ENCODE measurements at places on chromosomes 1 and 21.

DNA sequence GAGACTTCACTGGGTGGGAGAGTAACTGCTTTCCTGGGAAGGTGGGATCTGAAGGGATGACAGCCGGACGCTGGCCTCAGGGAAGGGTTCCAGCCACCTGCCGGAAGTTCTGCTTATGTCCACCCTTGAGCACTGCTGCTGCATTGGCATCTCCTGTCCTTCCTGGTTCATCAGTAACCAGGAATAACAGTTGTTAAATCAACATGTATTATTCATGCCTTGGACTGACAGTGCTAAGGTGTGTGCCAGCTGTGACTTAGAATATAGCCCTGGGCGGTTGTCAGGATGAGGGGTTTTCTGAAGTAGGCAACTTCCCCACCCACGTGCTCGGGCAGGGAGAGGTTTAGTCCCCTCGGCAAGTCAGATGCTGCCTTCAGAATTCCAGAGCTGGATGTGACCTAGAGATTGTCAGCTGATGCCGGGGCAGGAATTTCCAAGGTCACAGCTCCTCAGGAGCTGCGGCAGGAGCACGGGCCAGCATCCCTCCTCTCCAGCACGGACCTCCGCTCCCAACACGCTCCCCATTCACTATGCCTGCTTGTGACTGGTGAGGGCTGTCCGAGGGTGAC is 17.9 kb downstream of the CLDN14 start:
- DNase-seq: no peak

- DNase-seq: peak; percentile 36
These were observed 8.1 kb downstream of the TDRD5 start for GRCh38 chr1:179599623-179600249.

DNA sequence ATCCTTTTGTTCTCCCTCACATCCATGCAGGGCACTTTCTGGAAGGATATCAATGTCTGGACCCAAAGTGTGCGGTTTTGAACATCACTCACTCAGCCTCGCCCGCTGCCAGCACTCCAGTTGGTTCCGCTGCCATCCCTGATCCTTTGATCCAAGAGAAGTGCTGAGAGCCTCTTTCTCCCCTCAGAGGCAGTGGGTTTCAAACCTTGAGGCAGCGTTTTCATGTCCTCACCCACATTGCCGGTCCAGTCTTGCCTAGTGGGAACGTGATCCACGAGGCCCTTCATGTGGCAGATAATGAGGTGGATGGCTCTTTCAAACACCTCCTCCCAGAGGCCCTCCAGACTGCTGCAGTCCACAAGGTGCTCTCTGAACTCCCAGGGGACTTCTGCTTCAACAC is 122.2 kb downstream of the ACTL8 start:
- no peak for DNase-seq

GRCh38 chr21:37566790-37567615 is 200.4 kb downstream of the DYRK1A start:
- DNase-seq: no peak

GRCh38 chr1:5098981-5099385 is 444.6 kb downstream of the AJAP1 start:
- no peak for DNase-seq

DNA sequence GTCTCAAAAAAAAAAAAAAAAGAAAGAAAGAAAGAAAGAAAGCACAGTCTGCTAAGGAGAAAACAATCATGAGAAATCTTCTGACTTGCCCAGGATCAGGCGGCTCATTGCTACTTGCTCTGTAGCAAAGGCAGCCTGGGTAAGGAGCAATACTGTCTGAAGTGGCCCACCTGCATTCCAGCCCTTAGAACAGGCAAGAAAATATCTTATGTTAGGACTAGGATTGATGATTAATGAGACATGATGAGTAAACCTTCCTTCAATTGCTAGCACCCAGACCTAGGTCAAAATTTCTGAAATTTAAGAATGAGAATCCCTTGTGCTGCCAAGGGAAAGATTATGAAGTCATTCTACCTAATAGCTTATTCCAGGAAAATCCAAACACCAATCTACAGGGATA is 140.8 kb downstream of the DSCAM start:
- DNase-seq: no peak

- no peak for DNase-seq
These were observed 14.1 kb downstream of the FBXO2 start for GRCh38 chr1:11640101-11640500.

DNA sequence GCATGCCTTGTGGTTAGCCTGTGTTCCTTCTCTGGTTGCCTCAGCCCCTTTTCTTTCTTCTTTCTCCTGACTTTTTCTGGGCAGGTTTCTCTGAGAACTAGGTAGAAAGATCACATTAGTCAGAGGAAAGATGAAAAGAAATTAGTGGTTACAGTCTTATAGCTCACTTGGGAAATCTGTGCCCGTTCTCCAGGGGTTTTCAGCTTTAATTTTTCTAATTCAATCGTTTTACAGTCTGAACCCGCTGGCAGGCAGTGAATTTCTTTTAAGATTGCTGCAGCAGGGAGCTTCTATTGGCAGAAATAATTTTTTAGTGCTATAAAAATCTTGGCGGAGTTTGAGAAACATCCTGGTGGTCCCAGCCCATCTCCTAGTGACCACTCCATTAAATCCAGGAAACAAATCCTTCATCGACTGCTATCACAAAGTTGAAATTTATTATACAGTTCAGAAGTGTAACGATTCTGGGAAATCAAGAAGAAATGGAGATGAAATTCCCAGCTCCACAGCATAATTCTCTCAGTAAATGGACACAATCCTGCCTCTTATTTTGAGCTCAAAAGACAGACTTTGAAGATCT is 113.1 kb downstream of the PCP4 start:
- DNase-seq: no peak

DNA sequence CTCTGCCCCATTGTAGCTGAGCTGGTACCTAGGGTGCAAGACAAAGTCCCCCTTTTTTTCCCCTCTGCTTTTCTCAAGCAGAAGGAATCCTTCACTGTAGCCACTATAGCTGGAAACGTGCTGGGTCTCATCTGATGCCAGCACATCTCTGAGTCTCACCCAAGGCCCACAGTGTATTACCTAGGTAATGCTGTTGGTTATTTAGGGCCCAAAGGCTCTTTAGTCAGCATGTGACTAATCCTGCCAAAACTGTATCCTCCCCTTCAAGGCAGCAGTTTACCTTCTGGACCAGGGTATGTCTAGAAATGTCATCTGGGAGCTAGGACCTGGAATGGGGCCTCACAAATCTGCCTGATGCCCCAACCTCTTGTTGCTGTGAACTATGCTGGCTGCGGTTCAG is 423.4 kb downstream of the NUF2 start:
- no peak for DNase-seq

DNA sequence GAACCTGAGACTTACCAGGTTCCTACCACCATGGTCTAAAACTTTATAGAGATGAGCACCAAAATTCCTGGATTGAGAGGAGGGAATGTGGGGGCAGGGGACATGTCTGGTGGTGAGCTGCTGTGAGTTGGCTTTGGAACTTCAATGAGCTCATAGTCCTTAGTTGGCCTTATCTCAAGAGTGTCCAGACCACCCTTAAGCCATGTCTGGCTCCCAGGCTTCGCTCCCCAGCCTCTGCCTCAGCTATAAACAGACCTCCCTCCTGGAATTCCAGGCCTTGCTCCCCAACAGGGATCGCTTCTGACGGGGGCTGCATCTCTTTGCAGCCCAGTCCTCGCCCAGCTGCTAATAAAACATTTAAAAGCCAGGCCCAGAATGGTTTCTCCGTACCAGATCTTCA is 19.5 kb downstream of the ATF3 start:
- no peak for DNase-seq

DNA sequence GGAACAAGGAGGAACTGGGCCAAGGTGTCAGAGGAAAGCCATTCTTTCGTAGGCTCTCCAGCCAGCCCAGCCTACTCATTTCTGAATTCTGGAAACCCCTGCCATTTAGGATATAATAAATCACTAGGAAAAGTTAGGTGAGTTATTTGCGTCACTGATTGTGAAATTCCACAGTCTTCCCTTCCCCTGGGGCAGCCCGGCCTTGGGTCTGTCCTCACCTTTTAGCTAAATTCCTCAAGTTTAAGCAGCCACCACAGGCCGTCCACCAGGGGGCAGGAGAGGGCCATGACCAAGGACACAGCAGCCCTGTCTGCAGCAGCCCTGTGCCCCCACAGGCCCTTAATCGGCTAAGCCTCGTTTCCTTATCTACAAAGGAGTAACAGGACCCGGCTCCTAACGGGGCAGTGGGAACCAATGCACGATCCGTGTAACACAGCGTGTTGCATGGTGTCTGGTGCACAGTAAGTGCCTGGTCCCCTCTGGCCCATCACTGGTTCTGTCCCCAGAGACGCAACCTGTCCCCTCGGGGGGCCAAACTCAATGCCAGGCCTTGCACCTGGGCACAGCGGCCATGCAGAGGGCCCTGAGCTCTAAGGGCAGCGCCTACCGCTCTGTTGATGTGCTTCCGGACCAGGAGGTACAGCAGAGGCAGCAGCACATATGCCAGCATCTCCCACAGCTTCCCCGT is 18.1 kb downstream of the GPR157 start:
- DNase-seq: peak; percentile 88

DNA sequence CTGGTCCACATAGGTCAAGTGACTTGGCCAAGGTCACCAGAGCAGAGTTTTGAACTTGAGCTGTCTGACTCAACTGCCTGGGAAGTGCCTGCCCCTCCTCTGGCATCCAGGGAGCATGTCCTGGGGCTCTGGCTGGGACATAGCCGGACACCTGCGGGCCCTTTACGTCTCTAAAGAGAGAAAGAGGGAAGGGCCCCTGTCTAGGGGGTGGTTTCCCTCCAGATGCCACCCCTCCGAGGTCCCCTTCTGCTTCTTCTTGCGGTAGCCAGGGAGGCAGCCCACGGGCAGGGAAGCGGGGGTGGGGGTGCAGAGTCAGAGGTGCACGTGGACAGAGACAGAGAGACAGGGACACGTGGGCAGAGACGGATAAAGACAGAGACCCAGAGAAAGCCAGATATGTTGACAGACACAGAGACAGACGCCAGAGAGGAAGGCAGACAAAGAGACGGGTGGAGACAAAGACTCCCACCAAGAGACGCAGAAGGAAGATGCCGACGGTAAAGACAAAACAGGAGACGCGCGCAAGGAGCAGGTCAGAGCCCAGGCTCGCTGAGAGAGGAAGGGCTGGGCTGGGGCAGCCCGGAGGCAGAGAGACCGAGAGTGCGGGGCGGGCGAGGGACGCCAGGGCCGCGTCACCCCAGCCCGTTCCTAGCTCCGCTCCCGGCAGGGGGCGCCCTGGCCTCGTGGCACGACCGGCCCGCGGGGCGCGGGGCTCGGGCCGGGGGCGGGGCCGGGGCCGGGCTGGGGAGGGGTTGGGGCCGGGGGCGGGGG is 458 bp upstream of the ALPL start:
- peak; percentile 66 for DNase-seq

GRCh38 chr21:19792004-19792403 is 1206.2 kb upstream of the NCAM2 start:
- DNase-seq: no peak

GRCh38 chr1:165114022-165114888 is 242.3 kb downstream of the LMX1A start:
- no peak for DNase-seq

- no peak for DNase-seq
These were observed 102.3 kb downstream of the TNFSF18 start for GRCh38 chr1:172948457-172948856.

- no peak for DNase-seq
These were observed 125.0 kb upstream of the KCNK2 start for GRCh38 chr1:214957330-214958137.

- DNase-seq: no peak
These were observed at the start of gene FAM167B for GRCh38 chr1:32246888-32247273. FAM167B (plus strand) TSS chr1:32247222; CDS start chr1:32247422, 200 bp downstream.

Data from inflammatory macrophage treated with lipopolysaccharide for 1 hour (primary cell).